NCI-H510A treated with DMSO at 0.1 percent for 48 hours (cell line): ENCODE measurements at places on chromosomes 16 and 17.

DNA sequence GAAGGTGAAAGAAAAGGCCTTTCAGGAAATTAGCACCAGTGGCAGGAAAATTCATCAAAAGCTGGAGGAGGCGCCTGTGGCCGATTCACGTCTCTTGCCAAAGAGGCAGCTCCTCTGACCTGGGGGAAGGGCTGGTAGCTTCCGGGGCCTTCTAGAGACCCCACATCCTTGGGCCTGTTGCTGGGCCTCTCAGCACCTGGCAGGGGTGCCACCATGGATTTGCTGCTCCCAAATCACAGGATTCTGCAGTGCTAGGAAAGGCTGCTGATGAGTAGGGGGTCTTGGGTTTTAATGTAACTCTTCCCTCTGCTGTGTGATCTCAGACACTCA lies 11.6 kb upstream of the CBFB start:
- no peak for DNase-seq

DNA sequence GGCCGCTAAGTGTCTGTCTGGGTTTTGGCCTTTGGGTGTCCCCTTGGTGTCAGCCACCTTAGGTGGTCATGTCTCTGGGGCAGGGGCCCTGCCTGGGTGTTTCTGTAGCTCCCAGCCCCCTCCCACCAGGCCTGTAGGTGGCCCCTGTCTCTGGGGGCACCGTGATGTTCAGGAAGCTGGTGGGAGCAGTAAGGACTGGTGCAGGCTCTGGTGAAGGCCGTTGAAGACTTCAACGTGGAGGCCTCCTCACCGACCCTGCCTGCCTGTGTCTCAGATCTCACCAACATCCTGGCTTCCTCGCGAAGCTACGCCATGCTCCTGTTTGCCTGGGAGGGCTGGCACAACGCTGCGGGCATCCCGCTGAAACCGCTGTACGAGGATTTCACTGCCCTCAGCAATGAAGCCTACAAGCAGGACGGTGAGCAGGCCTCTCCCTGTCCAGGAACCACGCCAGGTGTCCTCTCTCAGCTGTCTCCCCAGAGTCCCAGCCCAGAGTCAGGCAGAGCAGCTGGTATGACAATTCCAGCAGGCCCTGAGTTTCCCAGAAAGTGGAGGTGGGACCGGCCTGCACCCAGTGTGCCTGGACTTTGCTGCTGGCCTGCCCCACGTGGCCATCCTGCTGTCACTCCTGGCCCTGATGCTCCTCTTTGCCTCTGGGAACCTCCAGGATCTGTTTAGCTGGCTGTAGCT lies 2.8 kb downstream of the ACE start:
- DNase-seq = peak; percentile 55

GRCh38 chr17:79294459-79295071 lies 219.9 kb downstream of the ENGASE start:
- no peak for DNase-seq

GRCh38 chr17:72351884-72352346 lies 231.1 kb downstream of the SOX9 start:
- peak; percentile 38 for DNase-seq

- no peak for DNase-seq
These were observed 55.9 kb downstream of the FOXL1 start for GRCh38 chr16:86634292-86634691.

- DNase-seq = no peak
These were observed 5.0 kb upstream of the NPRL3 start for GRCh38 chr16:143456-143855.

- DNase-seq = no peak
These were observed 33.0 kb downstream of the C16orf95 start for GRCh38 chr16:87284183-87284582.

DNA sequence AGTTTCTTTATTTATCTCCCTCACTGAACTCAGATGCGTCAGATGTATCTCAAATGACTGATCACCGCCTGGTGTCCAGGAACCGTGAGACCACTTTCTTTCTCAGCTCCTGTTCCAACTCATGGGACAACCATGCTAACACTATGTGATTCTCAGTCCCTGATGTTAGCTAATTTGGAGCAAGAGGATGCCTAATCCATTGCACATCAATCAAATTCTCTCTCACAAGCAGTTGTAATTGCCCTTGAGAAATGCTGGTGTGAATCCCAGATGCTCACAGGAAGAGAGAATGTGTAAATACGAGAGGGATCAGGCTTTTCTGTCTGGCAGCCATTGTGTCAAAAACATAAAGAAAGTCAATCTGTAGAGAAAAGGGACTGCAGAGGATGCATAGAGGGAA lies 134.9 kb downstream of the WSCD1 start:
- DNase-seq = no peak

DNA sequence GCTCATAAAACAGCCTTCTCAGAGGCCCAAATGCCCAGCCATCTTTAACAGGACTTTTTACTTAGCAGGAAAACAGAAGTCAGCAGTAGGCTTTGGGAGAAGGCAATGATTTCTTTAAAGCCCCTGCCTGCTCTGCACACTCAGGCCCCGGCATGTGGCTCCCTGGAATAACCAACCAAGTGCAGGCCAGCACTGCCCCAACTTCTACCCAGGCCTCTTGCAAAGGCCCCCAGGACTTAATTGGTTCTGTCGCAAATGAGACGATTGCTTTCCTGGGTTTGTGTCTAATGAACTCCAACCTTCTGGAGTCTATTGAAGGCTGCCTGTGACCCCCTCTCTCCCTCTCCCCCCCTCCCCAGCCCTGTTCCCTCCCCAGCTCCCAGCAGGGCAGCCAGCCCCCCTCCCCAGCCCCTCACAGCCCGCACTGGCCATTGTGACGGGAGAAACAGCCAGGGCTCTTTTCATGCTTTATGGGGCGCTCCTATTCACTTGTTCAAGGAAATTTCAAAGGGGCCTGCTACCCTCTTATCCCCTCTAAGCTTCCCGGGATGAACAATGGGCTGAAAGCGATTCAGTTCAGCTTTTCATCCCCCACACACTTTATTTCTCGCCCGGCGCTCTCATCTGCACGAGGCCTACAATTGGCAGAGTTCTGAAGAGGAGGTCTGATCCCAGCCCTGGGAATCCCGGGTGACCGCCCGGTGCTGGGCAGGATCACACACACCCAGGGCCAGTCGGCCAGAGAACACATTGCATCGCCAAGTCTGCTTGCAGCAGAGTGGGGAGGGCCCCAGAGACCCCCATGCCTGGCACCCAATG lies 15.5 kb downstream of the AXIN2 start:
- no peak for DNase-seq

GRCh38 chr16:81518439-81518757 lies 73.8 kb downstream of the CMIP start:
- no peak for DNase-seq

- DNase-seq = no peak
These were observed 34.1 kb downstream of the NME2 start for GRCh38 chr17:51200295-51200694.

- no peak for DNase-seq
These were observed 1.9 kb downstream of the PHF23 start for GRCh38 chr17:7237266-7237760.

DNA sequence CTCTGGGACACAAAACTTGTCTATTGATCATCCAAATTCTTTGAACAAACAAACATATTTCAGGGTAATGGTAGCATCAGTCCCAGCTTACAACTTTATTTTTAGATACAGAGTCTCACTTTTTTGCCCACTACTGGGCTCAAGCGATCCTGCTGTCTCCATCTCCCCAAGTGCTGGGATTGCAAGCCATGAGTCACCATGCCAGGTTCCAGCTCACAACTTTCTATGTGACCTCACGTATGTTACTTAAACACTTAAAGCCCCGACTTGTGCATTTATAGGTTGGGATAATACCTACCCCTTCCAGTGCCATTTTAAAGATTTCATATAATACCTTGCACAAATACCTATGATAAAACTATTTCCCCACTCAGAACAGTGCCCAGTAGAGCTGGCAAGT lies 42.0 kb upstream of the KSR1 start:
- DNase-seq = no peak

- no peak for DNase-seq
These were observed 89.2 kb upstream of the BRD7 start for GRCh38 chr16:50457979-50458491.

DNA sequence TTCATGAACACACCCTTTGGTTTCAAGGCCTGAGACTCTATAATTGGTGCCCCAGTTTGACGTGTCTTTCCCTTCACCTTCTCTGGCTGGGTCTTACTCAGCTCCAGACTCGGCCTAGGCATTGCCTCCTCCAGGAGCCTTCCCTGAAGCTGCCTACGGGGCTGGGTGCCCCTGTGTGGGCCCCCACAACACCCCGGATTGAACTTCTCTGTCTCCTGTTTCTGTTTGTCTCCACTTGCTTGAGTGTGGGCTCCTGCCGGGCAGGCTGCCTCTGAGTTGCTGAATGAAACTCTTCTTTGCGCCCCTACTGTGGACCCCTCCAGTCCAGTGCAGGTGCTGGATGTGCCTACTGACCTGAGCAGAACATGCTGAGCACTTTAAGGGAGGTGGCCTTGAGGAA lies 2.3 kb upstream of the MPRIP start:
- no peak for DNase-seq

DNA sequence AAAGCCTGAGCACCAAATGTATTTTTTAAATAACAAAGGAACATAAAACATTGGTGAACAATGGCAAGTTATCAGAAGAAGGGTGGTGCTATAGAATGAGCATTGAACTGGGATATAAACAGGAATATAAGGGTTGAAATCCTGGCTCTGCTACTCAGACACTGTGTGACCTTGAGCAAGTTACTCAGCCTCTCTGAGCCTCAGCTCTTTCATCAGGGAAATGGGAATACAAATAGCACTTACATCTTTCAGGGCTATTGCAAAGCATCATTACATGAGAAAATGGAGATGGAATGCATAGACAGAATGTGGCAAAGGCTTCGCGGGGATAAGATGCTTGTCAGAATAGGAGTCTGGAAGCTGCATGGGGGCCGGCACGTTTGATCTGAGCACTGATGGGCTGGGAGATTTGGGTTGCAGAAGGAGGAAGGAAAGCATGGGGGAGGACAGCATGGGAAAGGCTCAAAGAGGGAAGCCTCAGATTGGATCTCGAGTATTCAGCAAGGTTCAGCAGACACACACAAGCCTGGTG lies 4.8 kb upstream of the CDH5 start:
- DNase-seq = no peak

GRCh38 chr17:37259030-37259735 lies 116.6 kb upstream of the C17orf78 start:
- no peak for DNase-seq

GRCh38 chr17:28194382-28194781 lies 124.6 kb upstream of the TMEM97 start:
- no peak for DNase-seq

- DNase-seq = no peak
These were observed 10.4 kb downstream of the DNAAF8 start for GRCh38 chr16:4744555-4745273.
